ENCODE measurements at places on chromosomes 5 and 9. TPM values are rescaled to one million over a fixed set of nuclear protein-coding genes. Genes with fewer than 3 reads are reported as not detected.

C9orf50 gene
- not detected for total RNA-seq

AQP7 gene
- 0.21 TPM for total RNA-seq

SLCO4C1 gene
- not detected for total RNA-seq

ANKH gene
- 27.1 TPM for total RNA-seq
